OCI-M1 (cell line): ENCODE measurements at places on chromosomes 7 and 10.
A peak's percentile ranks its signal among the peaks of the same experiment; 100 is the strongest.

GRCh38 chr10:68053553-68053952 lies 21.5 kb downstream of the HERC4 start:
- DNase-seq: no peak

DNA sequence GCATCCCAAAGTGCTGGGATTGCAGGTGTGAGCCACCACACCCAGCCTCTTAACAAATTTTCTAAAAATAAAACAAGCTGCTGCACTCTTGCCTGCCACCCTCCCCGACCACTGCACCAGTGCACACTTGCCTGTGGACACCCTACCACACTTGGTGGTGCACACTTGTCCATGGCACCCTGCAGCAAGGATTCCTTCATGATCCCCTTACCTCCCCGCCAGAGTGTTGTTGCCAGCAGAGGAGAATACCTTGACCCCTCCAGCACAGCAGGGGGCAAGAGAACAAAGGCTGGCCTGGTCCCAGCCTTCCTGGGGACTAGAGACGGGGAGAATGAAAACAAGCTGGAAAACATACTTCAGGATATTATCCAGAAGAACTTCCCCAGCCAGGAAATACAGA lies 65.9 kb upstream of the KCND2 start:
- DNase-seq: no peak

- DNase-seq: peak; percentile 17
These were observed 280.9 kb upstream of the LYZL1 start for GRCh38 chr10:29007748-29008610.

GRCh38 chr10:51106311-51106945 lies 32.1 kb downstream of the PRKG1 start:
- DNase-seq: no peak

DNA sequence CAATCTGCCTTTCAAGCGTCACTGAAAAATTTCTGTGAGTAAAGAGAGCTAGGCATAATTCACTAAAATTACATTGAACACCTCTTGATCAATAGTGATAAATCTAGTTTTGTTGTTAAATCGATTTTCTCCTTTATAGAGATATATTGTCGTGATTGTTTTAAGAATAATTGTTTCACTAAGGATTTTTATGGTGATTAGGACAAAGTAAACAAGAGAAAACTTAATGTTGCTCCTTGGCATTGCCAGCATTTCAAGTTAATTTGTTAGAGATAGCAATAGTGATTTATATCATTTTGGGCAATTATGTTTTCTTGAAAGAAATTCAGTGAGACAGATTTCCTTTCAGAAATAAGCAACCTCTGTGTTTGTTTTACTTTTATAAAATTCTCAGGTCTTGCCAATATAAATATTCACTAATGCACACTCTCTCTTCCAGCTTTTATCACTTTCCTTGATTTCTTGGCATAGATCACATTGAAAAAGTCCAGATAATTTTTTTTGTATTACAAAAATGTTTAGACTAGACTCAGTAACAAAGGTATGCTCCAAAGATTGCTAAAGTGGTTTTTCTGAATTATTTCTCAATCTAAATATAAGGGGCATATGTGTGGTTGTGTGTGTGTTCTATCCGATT lies 538.7 kb downstream of the TFEC start:
- no peak for DNase-seq

DNA sequence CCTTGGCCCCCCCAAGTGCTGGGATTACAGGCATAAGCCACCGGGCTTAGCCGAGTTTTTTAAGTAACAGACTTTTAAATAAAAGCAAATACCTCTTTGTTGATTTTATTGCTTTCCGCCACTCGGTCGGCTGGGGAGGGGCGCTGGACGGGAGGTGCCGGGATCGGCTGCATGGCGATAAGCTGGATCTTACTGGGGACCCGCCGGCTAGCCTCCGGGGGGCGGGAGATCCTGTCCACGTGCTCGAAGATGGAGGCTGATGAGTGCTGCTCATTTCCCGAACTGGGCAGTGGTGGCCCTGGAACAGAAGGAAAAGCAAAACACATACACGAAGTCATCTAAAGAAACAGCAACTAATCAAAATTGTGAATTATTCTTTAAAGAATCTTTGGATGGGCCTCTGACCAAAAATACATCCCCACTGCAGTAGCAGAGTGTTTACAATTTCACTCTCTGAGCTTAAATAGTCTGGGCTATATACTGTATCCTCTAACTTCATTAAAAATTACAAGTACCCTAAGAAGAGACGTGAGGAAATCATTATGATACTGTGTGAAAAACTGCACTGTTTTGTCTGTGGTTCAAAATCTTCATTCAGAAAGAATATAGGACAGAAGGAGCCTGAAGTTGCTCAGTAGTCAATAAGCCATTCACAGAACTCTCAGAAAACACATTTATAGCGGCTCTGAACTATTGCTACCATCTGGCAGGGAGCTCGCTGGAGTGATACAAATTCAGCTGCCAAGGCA lies 73.2 kb upstream of the ATP6V0A4 start:
- DNase-seq: no peak

DNA sequence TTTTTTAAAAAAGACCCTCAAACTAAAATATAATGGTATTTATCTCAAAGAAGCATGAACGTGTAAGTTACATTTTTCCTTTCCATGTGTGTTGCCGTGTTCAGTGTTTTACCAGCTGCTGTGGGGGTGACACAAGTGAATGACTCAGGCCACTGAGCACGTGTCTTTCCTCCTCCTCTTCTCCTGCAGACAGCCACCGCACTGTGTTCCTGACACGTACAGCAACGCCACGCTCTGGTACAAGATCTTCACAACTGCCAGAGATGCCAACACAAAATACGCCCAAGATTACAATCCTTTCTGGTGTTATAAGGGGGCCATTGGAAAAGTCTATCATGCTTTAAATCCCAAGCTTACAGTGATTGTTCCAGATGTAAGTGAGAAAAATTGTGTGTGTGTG lies 29.7 kb downstream of the TMEM248 start:
- DNase-seq: no peak

DNA sequence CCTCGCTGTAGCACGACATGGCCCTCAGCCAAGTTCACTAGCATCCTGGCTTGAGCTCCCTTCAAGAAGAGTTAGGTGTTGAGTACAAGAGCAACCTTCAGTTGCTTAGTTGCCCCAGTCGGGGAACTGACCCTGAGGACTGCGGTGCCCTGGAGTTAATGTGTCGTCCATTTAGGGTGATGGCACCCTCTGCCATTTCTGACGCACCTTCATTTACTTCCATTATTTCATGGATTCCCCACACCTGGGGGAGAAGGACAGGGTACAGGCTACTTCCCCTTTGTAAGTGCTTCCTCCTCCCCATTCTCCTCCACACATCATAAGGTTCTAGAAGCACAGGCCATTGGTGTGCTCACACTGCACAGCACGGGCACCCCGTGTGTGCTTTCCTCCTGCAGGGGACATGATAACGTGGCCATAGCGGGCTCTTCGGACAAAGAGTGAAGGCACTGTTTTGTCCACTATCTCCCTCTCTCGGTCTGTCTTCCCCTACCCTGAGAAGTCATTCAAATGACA lies 1.8 kb downstream of the ALOX5 start:
- peak; percentile 91 for DNase-seq

GRCh38 chr10:110918269-110918642 lies 724 bp downstream of the BBIP1 start:
- DNase-seq: peak; percentile 97

DNA sequence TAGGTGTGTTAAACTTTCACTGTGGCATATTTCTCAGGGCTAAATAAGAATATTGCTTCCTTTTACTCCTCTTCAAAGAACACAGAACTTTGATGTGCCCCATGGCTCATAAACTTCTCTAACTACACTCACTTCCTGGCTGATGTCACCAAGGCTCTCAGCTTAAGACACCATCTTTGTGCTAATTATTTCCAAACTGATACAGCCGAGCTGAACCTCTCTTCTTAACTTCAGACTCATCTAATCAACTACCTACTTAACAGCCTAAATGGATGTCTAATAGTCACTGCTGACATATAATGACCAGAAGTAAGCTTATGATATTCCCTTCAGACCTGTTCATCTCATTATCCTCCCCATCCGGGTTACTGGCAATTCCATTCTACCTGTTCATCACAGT lies 3.6 kb downstream of the C10orf67 start:
- no peak for DNase-seq

GRCh38 chr10:21337171-21337792 lies 188.2 kb downstream of the SKIDA1 start:
- no peak for DNase-seq

DNA sequence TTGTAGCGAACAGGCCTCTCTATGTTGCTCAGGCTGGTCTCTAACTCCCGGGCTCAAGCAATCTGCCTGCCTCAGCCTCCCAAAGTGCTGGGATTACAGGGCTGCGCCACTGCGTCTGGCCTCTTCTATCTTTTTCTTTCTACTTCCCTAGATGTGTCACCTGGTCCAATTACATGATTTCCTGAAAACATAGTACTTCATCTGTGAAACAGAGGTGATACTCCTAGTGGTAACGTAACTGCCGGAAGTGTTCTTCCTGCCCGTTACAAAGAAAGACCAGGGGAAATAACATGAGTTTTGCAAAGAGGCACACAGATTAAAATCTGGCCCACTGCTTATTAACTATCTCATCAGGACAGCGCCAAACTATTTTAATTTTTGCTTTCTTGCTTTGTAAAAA lies 18.4 kb upstream of the HGF start:
- DNase-seq: no peak

- no peak for DNase-seq
These were observed 530.6 kb downstream of the ANKRD7 start for GRCh38 chr7:118755067-118755625.

DNA sequence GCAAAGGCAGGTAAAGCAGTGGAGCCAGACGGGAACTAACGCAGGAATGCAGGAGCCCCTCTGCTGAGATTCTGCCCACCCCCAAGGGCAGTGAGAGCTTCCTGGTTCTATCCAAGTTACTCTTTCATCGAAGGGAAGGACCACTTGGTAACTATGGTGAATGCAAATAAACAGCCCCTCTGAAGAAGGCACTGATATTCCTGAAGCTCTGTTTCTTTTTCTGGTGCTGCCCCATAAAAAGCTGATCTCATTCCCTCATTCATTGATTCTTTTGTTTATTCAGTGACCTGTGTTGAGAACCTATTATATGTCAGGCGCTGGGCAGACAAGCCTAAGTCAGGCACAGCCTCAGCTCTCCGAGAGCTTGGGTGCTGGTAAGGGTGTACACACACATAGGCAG lies 217.3 kb downstream of the SNX10 start:
- DNase-seq: no peak

- no peak for DNase-seq
These were observed 43.0 kb downstream of the INPP5A start for GRCh38 chr10:132580617-132581016.

DNA sequence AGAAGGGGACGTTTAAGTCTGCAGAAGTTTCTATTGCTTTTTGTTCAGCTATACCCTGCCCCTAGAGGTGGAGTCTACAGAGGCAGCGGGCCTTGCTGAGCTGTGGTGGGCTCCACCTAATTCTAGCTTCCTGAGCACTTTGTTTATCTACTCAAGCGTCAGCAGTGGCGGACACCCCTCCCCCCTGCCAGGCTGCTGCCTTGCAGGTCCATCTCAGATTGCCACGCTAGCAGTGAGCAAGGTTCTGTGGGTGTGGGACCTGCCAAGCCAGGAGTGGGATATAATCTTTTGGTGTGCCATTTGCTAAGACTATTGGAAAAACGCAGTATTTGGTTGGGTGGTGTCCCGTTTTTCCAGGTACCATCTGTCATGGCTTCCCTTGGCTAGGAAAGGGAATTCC lies 147.3 kb upstream of the PRPS1L1 start:
- peak; percentile 24 for DNase-seq

GRCh38 chr10:110144507-110144906 lies 62.9 kb upstream of the MXI1 start:
- DNase-seq: no peak

DNA sequence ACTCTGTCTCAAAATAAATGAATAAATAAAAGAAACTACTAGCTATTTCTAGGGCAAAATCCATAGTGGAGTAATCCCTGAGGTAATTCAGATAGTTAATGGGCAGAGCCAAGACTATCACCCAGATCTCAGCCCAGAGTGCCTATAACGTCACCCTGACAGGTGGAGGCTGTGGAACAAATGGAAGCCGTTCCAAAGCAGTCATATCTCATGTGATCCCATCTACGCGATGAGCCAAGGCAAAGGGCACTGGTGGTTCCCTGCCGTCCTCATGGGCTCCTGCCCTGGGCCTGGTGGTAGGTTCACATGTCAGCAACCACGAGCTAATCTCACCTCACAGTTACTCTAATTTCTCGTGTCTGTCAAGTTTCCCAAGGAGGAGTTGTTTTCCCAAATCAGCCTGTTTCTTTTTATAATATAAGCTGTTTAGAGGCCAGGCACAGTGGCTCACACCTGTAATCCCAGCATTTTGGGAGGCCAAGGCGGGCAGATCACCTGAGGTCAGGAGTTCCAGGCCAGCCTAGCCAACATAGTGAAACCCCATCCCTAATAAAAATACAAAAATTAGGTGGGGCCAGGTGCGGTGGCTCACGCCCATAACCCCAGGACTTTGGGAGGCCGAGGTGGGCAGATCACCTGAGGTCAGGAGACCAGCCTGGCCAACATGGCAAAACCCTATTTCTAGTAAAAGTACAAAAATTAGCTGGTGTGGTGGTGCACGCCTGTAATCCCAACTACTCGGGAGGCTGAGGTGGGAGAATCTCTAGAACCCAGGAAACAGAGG lies 22.5 kb upstream of the ASCC1 start:
- DNase-seq: no peak

DNA sequence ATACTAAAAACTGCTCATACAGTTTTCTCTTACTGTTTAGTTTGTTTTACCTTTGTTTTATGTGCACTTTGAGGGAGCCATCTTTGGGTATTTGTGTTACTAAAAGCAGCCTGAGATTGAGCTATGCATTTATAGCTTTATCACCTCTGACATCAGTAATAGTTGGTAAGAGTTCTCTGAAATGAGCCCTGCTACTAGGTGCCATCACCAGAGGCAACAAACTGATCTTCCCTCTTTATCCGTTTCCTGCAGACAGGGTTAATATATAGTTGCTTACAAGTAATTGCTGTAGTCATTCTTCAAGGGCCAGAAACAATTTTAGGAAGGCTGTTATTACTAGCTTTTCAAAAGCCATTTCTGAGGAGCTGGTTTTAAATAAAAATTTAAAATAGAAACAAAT lies 49.1 kb downstream of the KIF20B start:
- peak; percentile 65 for DNase-seq
